ENCODE measurements at places on chromosomes 13 and 19. TPM values are rescaled to one million over a fixed set of nuclear protein-coding genes. Genes with fewer than 3 reads are reported as not detected.

Gene MATK
- total RNA-seq, result 4.9 TPM

Gene CBLC
- not detected for total RNA-seq

Gene ZNF844
- total RNA-seq, result 9.3 TPM

Gene SERTM1
- 0.12 TPM for total RNA-seq

Gene FUT2
- total RNA-seq, result not detected

Gene ADAMTS10
- total RNA-seq, result 93.9 TPM

Gene ZNF135
- 14.0 TPM for total RNA-seq

Gene DCT
- 0.18 TPM for total RNA-seq

Gene TIMM13
- 76.7 TPM for total RNA-seq

Gene ENOX1
- total RNA-seq, result 4.2 TPM

Gene UHRF1
- 17.3 TPM for total RNA-seq

Gene IGSF23
- not detected for total RNA-seq

Gene CFAP97D2
- not detected for total RNA-seq

Gene CDC37
- total RNA-seq, result 240 TPM

Gene CD37
- total RNA-seq, result not detected

Gene CABP5
- total RNA-seq, result not detected

Gene MYPOP
- 6.8 TPM for total RNA-seq

Gene YJEFN3
- total RNA-seq, result 10.6 TPM

Gene CEACAM8
- not detected for total RNA-seq

Gene CAPS
- 14.4 TPM for total RNA-seq

Gene TSKS
- 0.09 TPM for total RNA-seq

Gene IL11
- total RNA-seq, result 0.12 TPM

Gene BORCS8
- 28.7 TPM for total RNA-seq

Gene LCP1
- 5.5 TPM for total RNA-seq

Gene BRSK1
- total RNA-seq, result 34.7 TPM

Gene ZNF235
- 4.9 TPM for total RNA-seq

Gene TSSK6
- total RNA-seq, result 11.9 TPM

Gene CPB2
- total RNA-seq, result not detected

Gene NCR1
- not detected for total RNA-seq

Gene LPAR2
- total RNA-seq, result 39.9 TPM

Gene UPF1
- total RNA-seq, result 121 TPM

Gene WDR62
- 3.9 TPM for total RNA-seq

Gene SPRED3
- total RNA-seq, result 1.8 TPM

Gene LRRC8E
- 3.5 TPM for total RNA-seq

Gene KIR3DL1
- not detected for total RNA-seq

Gene ZIM2
- total RNA-seq, result not detected

Gene CCDC70
- not detected for total RNA-seq

Gene ARGLU1
- total RNA-seq, result 88.2 TPM

Gene DACT3
- 115 TPM for total RNA-seq

Gene GPR12
- total RNA-seq, result not detected

Gene ARHGEF18
- 26.2 TPM for total RNA-seq

Gene FCAR
- total RNA-seq, result not detected

Gene CYP4F12
- total RNA-seq, result not detected

Gene KLF1
- 2.2 TPM for total RNA-seq

Gene NBEA
- 13.2 TPM for total RNA-seq

Gene C3
- total RNA-seq, result 0.39 TPM

Gene BLVRB
- total RNA-seq, result 56.7 TPM

Gene CBARP
- total RNA-seq, result 29.1 TPM

Gene FCER2
- not detected for total RNA-seq

Gene ALOX5AP
- total RNA-seq, result not detected

Gene PSG3
- not detected for total RNA-seq

Gene TGFB1
- 32.6 TPM for total RNA-seq

Data from cardiac muscle cell (in vitro differentiated cells and primary cell).